ENCODE measurements at places on chromosomes 4 and X.
A peak's percentile ranks its signal among the peaks of the same experiment; 100 is the strongest.

DNA sequence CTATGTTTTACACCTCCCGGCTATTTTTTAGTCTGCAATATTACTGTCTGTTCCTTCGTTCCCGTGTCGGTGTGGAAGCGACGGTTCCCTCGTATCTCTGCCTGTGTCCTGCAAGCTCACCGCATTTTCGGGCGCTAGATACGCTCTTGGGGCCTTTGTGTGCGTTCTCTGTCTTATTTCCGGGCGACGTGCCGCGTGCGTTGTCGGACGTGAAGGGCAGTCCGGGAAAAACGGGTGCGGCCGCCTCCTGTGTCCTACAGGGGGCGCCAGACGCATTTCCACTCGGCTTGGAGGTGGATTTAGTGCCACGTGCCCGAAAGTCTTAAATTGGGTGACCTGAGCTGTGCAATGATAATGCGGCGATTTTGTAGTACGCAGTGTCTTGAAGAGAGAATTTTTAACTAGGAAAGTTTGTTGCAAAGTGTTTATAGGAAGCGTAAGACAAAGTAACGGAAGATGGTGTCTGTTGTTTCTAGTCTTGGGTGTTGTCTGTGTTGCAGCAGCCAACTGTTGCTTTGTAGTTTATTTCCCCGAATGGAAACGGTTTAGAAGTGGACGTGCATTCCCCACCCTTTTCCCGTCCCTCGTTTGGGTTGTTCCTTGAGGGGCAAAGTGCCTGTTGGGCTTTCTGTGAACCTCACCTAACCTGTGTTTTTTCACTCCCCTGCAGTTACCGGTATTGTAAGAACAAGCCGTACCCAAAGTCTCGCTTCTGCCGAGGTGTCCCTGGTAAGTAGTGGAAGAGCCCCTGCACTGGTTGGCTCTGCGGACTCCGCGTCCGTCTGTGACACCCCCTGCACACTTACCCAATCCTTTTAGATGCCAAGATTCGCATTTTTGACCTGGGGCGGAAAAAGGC lies 720 bp downstream of the RPL10 start:
- peak; percentile 81 for DNase-seq

DNA sequence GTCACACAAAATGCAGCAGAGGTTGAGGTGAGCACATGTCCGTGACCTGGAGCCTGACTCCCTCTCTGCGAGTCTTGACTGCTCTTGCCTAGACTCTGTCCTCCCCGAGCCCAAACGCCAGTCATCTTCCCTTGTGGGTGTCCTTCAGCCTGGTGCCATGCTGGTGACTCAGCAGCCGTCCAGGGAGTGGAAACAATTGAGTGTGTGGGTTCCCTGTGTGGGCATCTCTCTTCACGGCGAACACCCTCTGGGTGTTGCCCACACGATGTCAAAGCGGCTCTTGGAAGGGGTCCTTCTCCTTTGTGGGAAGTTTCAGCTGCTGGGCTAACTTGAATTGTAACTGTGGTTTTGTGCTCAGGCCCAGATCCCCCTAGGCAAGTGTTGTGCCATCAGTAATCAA lies 17.5 kb upstream of the MSANTD1 start:
- DNase-seq = no peak

DNA sequence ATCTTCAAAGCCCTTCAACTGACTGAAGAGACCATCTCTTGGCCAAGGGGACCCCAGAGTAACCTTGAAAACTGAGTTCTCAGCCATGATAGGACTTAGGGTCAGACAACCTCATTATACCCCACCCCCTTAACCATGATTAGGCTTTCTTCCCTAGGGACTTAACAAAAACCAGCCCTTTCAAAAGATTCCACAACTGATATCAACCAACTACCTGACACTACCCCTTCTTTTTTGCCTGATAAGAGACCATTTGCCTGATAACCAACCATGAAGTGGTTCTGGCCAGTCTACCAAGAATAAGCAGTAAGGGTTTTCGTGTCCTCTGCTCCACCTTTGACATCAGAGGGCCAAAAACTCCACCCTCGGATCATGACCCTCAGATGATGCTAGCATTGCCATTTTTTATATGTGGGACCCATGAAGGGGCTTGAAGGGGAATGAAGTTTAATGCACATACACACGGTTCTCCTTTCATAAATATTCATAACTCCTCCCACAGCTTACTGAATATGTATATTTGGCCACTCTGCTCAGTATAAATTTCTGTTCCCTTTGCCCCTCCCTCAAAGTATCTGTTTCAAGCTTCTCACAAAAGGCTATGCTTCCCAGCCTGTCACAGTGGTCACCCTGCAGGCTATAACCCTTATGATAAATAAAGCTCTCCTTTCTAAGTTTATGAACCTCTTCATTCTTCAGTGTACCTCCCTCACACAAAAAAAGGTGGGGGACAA lies 12.3 kb downstream of the TBCK start:
- DNase-seq = no peak

DNA sequence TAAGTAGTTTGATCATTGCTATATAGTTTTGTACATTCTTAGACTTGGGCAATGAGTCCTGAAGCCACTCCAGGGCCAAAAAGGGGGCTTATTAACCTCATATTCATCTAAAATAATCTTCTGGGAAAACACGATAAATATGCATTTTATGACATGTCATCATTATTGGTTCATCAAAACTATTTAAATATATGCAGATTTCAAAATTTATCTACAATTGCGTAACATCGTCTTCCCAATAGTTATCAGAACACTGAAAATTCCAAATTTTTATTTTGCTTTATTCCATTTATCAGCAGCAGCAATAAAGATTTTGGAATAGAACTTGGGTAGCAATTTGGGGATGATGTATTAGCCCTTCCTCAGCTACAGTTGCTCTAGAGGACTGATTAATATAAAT lies 550.0 kb downstream of the IQCM start:
- no peak for DNase-seq

GRCh38 chr4:154551872-154552686 lies 1.9 kb upstream of the PLRG1 start:
- peak; percentile 71 for DNase-seq

GRCh38 chr4:107666134-107666533 lies 53.9 kb downstream of the PAPSS1 start:
- no peak for DNase-seq

GRCh38 chr4:44861756-44862155 lies 135.4 kb upstream of the GNPDA2 start:
- no peak for DNase-seq

GRCh38 chrX:2819345-2820135 lies 9.2 kb upstream of the GYG2 start:
- peak; percentile 17 for DNase-seq

- DNase-seq = no peak
Observed at GRCh38 chr4:118810991-118811764, 24.7 kb downstream of the SEC24D start.

DNA sequence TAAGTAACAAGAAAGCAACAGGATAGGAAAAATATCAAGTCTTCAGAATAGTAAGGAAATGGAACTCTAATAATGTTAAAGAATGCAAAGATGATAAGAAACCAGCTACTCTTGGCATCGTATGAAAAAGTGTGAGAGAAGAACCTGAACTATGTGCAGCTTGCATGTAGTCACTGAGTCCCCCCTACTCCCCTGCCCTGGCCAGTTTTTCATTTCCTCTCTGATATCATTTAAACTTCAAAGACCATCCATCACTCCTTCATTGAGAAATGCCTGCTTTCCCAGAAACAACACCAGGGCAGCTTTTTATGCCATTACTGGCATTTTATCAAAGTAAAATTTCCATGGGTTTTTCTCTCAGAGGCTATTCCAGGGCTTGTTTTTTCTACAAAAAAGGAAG lies 28.1 kb downstream of the INPP4B start:
- DNase-seq = no peak

DNA sequence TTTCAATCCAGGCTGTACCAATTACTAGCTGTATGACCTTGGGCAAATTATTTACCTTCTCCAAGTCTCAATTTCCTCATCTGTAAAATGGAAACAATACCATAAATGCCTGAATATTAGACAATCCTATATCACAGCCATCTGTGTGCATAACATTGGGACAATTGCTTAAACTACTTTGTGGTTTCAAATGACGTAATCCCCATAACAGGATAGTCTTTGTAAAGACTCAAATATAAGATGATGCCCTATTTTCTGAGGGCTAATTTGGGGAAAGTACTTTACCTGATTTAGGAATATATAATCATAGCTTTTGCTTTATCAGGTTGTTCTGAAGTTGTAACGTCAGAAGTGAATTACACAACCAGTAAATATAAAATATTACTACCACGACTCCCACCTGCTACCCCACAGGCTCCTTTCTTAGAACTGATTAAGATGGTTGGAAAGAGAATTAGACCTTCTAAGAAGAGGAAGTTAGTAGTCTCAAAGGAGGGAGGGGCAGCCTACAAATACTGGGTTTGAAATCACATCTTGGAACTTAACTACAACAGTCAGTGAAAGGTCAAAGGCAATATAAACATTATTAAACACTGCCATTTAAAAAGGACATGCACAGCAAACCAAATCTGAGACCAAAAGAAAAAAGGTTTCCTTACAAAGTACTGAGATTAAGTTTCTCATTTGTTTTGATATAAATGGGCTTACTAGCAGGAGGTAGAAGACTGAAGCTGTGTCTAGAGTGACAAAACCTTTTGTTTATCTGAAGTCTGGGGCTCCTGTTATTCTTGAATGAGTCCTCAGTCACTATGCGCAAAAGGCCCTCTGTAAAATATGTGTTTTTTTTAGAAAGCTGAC lies 215.0 kb downstream of the SCFD2 start:
- no peak for DNase-seq

DNA sequence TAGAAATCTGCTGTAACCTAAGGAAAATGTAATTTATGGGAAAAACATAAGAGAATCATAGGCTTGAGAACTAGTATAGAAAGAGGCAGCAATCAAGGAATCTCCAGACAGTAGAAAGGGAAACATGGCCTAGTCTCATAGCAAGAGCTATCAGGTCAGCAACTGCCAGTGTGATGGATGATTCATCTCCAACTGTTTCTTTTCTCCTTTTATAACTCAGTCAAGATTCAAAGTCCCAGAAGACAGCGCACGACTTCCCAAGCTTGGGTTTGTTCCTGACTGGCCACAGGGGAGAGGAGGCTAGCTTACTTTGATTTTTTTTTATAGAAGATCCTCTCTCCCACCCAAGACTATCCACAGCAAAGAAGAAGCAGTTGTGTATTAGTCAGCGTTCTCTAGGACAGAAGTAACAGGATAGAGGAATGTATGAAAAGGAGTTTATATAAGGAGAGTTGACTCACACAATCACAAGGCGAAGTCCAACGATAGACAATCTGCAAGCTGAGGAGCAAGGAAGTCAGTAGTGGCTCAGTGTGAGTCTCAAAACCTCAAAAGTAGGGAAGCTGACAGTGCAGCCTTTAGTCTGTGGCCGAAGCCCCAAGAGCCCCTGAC lies 181.5 kb downstream of the GC start:
- no peak for DNase-seq

DNA sequence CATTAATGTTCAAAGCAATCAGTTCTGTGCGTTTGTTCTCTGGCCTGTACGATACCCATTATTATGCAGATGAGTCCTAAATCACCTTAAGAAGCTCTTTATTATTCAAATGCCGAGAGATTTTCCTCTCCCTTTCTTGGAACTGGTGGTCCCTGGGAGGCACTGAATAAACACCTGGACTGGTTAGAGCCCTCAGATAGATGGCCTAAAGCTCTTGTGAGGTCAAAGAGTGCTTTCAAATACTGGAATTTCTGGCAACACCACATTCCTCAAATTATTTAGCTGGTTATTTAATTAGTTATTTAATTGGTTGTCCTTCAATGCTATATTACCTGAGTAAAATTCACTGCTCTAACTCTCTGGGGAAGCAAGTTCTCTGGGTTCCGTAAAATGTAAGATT lies 3.0 kb downstream of the ARHGEF38 start:
- DNase-seq = no peak

DNA sequence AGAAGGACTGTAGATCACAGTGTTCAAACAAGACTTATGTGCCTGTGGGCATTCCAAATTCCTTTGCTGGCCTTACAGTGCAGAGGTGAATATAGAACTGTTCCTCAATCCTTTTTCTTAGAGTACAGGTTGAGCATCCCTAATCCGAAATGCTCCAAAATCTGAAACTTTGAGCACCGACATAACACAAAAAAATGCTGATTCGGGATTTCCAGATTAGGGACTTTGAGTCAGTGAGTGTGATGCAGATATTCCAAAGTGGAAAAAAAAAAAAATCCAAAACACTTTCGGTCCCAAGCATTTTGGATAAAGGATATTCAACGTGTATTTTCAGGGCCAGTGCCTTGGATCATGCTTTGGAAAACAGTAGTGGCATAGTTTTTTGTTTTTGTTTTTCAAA lies 9.2 kb downstream of the SMS start:
- DNase-seq = no peak
